ENCODE measurements at places on chromosomes 5 and 9. TPM values are rescaled to one million over a fixed set of nuclear protein-coding genes. Genes with fewer than 3 reads are reported as not detected.

The SHISAL2B gene
- total RNA-seq = not detected

The HIGD2A gene
- 86.8 TPM for total RNA-seq

The SNCAIP gene
- total RNA-seq = not detected

The NXNL2 gene
- not detected for total RNA-seq

The PCDHB7 gene
- not detected for total RNA-seq

The KCNIP1 gene
- not detected for total RNA-seq

The GRXCR2 gene
- total RNA-seq = not detected

All from naive thymus-derived CD4-positive, alpha-beta T cell (primary cell).